Brain (organoid and tissue), 16 donors: ENCODE measurements at places on chromosomes 5 and 9.

- DNase-seq = no peak
These were observed 115.3 kb downstream of the ROR2 start for GRCh38 chr9:91834740-91835139.

DNA sequence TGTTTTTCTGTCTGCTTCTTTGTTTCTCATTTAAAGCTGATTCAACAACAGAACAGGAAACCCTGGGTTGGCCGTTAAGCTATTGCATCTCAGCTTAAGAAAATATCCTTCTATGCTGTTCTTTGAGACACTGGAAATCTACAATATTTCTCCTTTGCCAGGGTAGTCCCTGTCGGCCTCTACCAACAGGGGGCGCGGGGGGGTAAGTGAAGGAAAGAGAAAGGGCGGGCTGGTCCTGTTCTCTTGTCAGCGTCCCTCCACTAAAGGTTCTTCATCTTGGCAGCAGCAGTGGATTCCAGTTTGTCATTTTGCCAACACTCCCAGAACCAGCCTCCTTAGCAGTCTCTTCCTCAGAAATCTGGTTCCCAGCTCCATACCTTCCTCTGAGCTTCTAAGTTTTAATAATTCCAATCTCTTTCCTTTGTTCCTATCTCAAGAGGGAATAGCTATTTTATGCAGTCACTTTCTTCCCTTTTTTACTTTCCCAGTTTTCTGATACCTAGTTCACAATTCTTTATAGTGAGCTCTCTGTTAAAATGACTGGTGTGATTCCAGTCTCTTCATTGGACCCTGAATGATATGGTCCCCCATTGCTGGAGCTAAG is 222.3 kb downstream of the GLIS3 start:
- DNase-seq = peak; percentile 34

DNA sequence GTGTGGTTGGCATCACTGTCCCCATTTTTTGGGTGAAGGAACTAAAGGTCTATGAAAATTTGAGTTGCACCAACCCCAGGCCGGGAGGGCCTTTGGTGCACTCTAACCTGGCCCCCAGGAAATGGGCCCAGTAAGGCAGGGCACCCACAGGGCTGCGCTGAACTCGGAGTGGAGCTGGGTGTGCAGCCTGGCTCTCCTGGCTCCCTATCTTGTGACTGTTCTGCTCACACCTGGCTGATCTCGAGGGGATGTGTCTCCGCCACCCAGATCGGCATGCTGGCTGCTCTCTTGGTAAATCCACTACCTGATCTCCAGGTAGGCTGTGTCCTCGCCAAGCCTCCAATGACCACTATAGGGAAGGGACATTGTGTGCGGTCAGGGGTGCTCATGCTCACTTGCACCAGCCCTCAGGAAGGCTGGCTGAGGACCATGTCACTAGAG is 259.8 kb downstream of the NSG2 start:
- DNase-seq = no peak

- DNase-seq = no peak
These were observed 1641.8 kb upstream of the WWC1 start for GRCh38 chr5:166649676-166650075.

- DNase-seq = no peak
These were observed 98.7 kb upstream of the MPDZ start for GRCh38 chr9:13378154-13378553.

DNA sequence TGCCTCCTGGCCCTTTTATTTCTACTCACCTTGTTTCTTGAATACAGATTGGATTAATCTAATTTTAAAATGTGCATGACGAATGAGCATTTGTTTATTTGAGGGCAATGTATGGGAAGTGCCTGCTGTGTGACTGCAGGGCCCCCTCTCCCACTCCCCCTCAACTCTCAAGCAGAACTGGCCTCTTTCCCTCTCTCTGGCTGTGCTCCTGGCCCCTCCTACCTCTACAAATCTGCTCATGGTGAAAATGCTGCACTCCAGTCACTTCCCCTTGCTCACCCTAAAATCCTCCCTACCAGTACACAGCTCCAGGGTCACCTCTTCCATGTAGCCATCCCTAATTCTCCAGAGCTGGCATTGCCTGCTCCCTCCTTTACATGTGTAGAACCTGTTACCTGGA is 17.2 kb upstream of the NDST1 start:
- DNase-seq = no peak

DNA sequence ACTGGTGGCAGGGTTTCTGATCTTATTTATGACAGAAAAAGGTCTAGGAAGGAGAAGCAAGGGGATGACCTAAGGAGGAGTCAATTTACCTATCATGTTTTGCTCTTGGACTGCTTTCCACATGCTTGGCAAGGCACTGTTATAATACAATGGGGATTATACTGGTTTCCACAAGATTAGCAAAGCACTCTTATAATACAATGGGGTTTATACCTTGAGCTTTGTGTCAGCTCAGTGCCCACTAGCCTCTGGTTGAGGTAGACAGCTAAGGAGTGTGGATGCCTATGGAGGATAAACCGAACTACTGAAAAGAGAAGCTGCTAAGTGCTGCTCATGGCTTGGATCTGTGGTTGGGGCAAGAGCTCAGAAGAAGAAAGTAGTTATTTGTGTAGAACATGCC is 68.7 kb downstream of the MRPS27 start:
- DNase-seq = no peak

DNA sequence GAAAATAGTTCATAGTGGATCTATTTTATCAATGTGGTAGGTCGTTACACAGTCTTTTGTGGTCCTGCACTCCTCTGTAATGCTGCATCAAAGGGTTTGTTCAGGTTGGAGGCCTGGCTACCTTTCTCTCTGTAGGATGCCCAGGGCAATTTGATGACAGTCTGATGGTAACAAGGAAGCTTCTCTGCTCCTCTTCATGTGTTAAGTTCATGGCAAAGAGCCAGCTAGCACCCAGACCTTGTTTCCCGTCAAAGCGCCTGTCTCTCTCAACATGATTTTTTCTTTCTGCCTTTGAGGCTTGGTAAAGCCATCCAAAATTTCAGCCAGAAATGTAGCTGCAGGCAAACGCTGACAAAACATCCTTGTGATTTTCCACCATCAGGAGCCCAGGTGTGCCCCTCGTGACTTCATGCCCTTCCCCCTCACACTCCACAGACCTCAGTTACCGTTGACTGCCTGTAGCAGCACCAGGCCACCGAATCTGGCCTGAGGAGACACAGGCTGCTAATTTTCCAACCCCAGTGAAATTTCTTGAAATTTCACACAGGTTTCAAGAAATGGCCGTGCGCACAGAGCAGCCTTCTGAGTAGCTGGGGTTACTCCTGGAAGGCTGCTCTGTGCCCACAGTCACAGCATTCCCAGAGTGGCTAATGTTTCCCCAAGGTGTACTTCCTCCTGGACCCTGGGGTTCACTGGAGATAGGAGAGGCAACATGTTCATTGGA is 292.7 kb downstream of the CWC27 start:
- DNase-seq = no peak

- DNase-seq = no peak
These were observed 1.9 kb downstream of the GPSM1 start for GRCh38 chr9:136329211-136329627.

GRCh38 chr9:117938896-117939295 is 234.7 kb downstream of the TLR4 start:
- DNase-seq = no peak

DNA sequence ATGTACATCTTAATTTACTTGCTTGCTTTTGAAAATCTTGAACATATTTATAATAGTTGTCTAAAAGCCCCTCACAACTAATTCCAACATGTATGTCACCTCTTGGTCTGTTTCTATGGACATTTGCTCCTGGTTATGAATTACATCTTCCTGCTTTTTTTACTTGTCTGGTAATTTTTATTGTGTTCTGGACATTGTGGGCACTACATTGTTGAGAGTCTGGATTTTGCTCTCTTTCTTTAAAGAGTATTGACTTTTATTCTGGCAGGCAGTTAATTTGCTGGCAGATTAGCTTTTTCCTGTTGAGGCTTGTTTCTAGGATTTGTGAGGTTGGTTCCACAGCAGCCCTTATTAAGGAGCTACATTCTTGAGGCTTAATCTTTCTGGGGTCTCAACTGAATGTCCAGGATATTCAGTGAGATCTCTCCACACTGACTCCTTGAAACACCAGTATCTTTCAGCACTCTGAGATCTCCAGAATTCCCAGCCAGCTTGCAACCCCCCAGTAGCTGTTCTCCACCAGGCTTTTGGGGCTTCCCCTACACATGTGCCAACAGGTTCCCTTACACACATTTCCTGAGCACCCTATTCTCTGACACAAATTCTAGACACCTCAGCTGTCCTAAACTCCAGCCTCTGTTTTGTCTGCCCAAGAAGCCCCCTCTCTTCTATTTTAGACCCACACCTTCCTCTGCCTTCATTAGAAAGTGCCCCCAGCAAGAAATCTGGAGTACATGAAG is 27.4 kb downstream of the KIAA1191 start:
- no peak for DNase-seq

DNA sequence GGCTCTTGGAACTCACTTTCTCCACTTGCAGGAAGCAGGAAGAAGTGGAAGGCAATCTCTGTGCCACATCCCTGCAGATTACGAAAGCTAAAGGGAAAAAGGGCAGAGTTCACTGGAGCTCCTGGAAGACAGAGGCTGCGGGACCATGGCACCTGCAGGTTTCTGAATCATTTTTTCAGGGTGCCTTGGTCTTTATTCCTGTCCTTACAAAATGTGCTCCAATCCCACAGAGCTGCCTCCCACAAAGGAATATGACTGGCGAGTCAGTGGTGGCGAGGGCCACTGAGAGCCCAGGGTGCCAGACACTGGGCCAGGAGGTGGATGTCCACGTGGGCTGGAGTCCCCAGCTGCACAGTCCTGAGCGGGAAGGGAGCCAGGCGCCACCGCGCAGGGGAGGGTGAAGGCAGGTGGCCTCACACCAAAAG is 183.0 kb downstream of the FANCC start:
- no peak for DNase-seq

DNA sequence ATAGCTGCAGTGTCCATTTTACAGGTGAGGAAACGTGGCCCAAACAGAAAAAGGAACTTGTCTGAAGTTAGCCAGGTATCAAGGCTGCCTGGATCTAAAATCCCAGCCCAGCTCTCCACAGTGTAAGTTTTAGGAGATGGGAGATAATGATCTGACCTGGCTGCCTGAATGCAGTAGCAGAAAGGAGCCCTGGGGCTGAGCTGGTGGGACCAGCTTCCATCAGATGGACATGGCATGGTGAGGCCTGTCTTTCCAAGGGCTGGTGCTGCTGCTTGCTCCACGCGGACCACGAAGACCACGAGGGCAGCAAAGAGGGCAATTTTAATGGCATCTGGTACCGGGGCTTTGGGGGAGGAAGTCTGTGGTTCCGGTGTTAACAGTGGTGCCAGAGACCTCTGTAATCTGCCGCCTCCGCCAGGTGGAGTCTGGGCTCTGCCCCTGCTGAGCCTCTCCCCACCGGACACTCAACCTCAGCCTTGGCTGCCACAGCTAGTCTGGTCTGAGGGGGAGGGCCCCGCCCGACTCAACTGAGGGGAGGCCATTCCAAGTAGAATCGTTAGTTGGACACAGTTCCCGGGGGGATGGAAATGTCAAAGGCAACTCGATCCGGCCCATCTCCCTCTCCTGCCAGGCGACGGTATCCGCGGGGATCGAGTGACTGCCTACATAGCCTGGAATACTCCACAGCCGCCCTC is 650 bp downstream of the MYORG start:
- peak; percentile 42 for DNase-seq

GRCh38 chr5:160198841-160199409 is 30.4 kb upstream of the FABP6 start:
- peak; percentile 21 for DNase-seq

GRCh38 chr5:76742583-76742982 is 26.7 kb downstream of the F2R start:
- no peak for DNase-seq
